ENCODE measurements at places on chromosomes 1 and 21. TPM values are rescaled to one million over a fixed set of nuclear protein-coding genes. Genes with fewer than 3 reads are reported as not detected.

ILDR2 gene
- 175 TPM for total RNA-seq

ACAP3 gene
- 58.6 TPM for total RNA-seq

DLGAP3 gene
- 7.1 TPM for total RNA-seq

EFNA1 gene
- 132 TPM for total RNA-seq

GRCh38 chr1:55375617-55376258 lies 160.6 kb upstream of the USP24 start:
- DNase-seq, result peak; percentile 13

- no peak for DNase-seq
Observed at GRCh38 chr1:232769733-232770132, 35.5 kb upstream of the MAP10 start.

GRCh38 chr1:109249654-109250401 lies 489 bp downstream of the CELSR2 start:
- no peak for DNase-seq

- DNase-seq, result no peak
Observed at GRCh38 chr1:33500547-33500946, 28.1 kb downstream of the ZSCAN20 start.
